ENCODE measurements at places on chromosomes 12 and 14.

GRCh38 chr12:53431187-53431586, 7.5 kb downstream of the AMHR2 start:
- no peaks in the 10 kb centered on the region for H3K27me3 ChIP-seq
- H3K4me3 ChIP-seq = no peak overlapping the region
- peaks cover 4% of the 10 kb centered on the region for H3K4me1 ChIP-seq
- no peak overlapping the region for H3K27ac ChIP-seq

DNA sequence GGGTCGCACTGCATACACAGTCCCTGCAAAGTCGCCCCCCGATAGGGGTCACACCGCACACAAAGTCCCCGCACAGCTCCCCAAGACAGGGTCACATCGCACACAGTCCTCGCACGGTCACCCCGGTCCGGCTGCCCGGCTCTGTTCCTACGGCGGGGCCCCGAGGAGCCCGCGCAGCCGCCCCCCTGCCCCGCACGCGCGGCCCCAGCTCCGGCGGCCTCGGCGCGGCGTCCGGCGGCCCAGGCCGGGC, 300 bp downstream of the SSH1 start:
- H3K4me1 ChIP-seq = peaks cover 23% of the 10 kb centered on the region
- H3K36me3 ChIP-seq = peaks cover 1% of the 10 kb centered on the region
- no peaks in the 10 kb centered on the region for H3K27me3 ChIP-seq
- no peak for DNase-seq
- peak overlapping the region; percentile 99 for H3K4me3 ChIP-seq

GRCh38 chr14:23392613-23393012, 15.5 kb downstream of the MYH6 start:
- no peak overlapping the region for H3K27ac ChIP-seq
- H3K4me3 ChIP-seq = no peak overlapping the region
- H3K4me1 ChIP-seq = no peaks in the 10 kb centered on the region
- H3K36me3 ChIP-seq = no peaks in the 10 kb centered on the region

- no peak overlapping the region for H3K27ac ChIP-seq
- no peak for DNase-seq
- H3K4me3 ChIP-seq = no peak overlapping the region
- no peaks in the 10 kb centered on the region for H3K36me3 ChIP-seq
Measured at GRCh38 chr12:53805067-53805466, 53.3 kb upstream of the CISTR start.

- peaks cover 8% of the 10 kb centered on the region for H3K36me3 ChIP-seq
- H3K4me3 ChIP-seq = no peak overlapping the region
- H3K27me3 ChIP-seq = no peaks in the 10 kb centered on the region
- DNase-seq = no peak
- H3K27ac ChIP-seq = no peak overlapping the region
- H3K4me1 ChIP-seq = no peaks in the 10 kb centered on the region
Measured at GRCh38 chr14:101031186-101031585, 127.7 kb upstream of the RTL1 start.

DNA sequence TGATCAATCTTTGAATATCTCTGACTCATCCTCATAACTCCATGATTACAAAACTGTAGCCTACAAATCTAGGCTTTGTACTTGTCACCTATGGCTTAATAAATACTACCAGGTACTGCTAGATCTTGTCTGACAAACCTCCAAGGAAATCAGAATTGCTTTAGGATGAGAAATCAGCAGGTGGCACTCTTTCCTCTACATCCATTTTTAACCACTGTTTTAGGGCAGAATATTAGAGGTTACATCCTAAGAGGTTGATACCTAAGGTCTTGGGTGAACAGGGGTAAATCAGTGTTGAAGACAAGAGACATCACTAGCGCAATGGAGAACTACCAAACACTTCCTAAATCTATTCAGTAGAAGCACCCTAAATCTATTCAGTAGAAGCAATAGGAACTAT, 63.1 kb upstream of the SOX5 start:
- H3K4me3 ChIP-seq = no peak overlapping the region
- H3K27ac ChIP-seq = no peak overlapping the region
- H3K27me3 ChIP-seq = no peaks in the 10 kb centered on the region
- peak; percentile 26 for DNase-seq
- H3K4me1 ChIP-seq = no peaks in the 10 kb centered on the region

DNA sequence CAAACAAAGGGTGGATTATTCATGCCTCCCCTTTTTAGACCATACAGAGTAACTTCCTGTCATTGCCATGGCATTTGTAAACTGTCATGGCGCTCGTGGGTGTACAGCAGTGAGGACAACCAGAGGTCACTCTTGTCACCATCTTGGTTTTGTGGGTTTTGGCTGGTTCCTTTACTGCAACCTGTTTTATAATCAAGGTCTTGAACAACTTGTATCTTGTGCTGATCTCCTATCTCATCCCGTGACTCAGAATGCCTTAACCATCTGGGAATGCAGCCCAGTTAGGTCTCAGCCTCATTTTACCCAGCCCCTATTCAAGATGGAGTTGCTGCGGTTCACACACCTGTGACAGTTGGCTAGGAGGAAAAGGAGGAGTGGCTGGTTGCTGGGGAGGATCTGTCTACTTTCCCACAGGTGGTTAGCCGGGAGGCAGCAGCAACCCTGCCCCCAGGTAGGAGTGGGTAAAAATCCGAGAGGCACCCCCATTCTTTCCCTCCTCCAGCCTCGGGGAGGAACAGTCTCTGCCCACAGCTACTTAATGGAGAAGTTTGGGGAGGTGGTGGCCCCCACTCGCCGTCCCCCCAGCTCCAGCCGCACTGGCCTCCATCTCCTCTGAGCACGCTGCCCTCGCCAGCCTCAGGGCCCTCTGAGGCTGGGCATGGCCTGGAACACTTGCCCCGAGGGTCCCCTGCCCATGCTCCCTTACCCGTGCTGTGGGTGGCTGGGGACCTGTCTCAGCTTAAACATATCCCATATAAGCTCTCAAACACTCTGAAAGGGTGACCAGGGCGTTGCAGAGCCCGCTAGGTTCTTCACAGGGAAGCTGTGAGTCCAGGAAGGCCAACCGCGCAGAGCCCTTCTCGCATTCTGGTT, 41.7 kb downstream of the SMIM41 start:
- H3K27ac ChIP-seq = no peak overlapping the region
- peaks cover 7% of the 10 kb centered on the region for H3K27me3 ChIP-seq
- peaks cover 3% of the 10 kb centered on the region for H3K4me1 ChIP-seq
- H3K36me3 ChIP-seq = no peaks in the 10 kb centered on the region

GRCh38 chr14:60101786-60102185, 10.1 kb downstream of the PCNX4 start:
- H3K27ac ChIP-seq = peak overlapping the region; percentile 9
- DNase-seq = no peak
- no peaks in the 10 kb centered on the region for H3K36me3 ChIP-seq
- peaks cover 9% of the 10 kb centered on the region for H3K4me1 ChIP-seq

DNA sequence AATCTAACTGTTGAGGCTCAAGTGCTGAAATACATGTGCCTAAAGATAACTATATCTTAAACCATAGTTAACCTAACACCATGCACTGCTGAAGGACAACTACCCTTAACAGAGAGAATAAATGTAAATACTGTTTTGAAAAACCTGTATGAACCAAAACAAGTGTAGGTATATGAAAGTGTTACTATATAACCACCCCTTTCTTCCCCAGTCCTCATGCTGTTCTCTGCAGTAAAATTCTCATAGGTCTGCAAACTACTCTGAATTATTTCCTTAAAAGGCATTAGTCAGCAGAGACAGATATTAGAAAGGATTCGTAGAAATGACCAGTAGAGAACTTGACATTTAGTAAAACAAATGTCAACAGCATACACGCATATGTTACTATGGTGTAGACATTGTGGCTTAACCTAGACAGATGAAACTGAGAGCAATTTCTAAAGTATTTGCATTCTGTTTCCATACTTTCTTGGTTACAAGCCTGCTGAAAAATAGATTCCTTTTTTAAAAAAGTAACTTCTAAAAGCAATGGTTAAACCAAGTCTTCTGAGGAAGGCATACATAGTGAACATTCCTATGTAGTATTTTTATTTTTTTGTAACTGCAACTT, 13.9 kb downstream of the CSRP2 start:
- no peak for DNase-seq
- H3K4me3 ChIP-seq = no peak overlapping the region
- no peak overlapping the region for H3K27ac ChIP-seq
- no peaks in the 10 kb centered on the region for H3K36me3 ChIP-seq
- H3K4me1 ChIP-seq = peaks cover 24% of the 10 kb centered on the region

GRCh38 chr14:80906336-80906735, 35.2 kb downstream of the CEP128 start:
- H3K27ac ChIP-seq = no peak overlapping the region
- H3K36me3 ChIP-seq = no peaks in the 10 kb centered on the region
- no peaks in the 10 kb centered on the region for H3K4me1 ChIP-seq
- H3K27me3 ChIP-seq = no peaks in the 10 kb centered on the region
- no peak overlapping the region for H3K4me3 ChIP-seq

DNA sequence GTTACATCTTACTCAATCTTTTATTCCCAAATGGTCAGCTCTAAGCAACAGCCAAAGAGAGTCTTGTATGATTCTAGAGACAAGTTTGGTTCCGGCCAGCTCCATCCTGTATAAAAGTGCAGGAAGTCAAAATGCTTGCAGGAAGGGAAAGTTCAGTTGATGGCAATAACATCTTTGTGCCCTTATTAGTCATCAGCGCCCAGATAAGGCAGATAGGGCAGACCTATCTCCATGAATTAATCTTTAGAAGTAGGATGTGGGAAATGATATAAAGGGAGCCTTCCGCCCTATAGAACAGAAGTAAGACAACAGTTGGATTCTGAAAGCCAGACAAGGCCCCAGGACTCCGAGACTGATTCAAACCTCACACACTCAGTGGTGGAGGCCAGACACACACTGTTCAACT, 6.4 kb downstream of the GNS start:
- DNase-seq = no peak
- no peak overlapping the region for H3K27ac ChIP-seq
- no peak overlapping the region for H3K4me3 ChIP-seq

- no peaks in the 10 kb centered on the region for H3K27me3 ChIP-seq
- no peak overlapping the region for H3K4me3 ChIP-seq
- H3K27ac ChIP-seq = no peak overlapping the region
Measured at GRCh38 chr12:67390273-67390672, 121.1 kb downstream of the CAND1 start.

DNA sequence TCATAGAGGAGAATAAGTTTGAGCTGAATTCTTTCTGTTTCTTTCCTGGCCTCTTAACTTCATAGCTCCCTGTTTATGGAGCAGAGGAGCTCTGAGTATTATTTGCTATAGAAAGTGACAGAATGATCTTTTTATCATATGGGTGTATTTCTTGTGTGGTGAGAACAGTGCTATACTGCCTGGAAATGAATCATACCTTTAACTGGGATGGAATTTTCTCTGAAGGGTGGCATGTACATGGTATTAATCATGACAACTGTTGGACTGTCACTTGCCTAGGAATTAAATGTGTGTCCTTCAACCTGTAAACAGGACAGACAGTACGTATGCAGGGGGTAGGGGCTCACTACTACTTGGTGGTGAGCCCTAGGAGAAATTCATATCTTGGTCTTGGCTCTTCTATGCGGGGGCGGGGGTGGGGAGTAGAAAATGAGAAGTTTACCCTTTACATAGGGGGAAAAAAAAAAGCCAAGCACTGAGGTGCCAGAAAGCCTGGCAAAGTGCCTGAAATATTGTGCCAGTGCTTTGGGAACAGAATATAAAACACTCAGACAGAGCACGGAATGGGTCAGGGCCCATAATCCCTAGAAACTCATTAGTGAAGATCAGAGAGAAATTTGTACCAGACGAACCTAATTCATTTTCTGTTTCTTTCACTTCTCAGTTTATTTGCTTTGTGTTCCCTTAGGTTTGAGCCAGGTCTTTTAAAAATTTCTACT, 33.8 kb downstream of the ARMH4 start:
- H3K27me3 ChIP-seq = no peaks in the 10 kb centered on the region
- no peaks in the 10 kb centered on the region for H3K4me1 ChIP-seq
- no peak overlapping the region for H3K4me3 ChIP-seq
- no peak overlapping the region for H3K27ac ChIP-seq

GRCh38 chr12:9118158-9118557, 2.4 kb upstream of the A2M start:
- no peaks in the 10 kb centered on the region for H3K36me3 ChIP-seq
- no peaks in the 10 kb centered on the region for H3K27me3 ChIP-seq
- DNase-seq = no peak
- peaks cover 7% of the 10 kb centered on the region for H3K4me1 ChIP-seq
- H3K27ac ChIP-seq = no peak overlapping the region
- no peak overlapping the region for H3K4me3 ChIP-seq

- DNase-seq = no peak
- no peak overlapping the region for H3K4me3 ChIP-seq
- no peak overlapping the region for H3K27ac ChIP-seq
Measured at GRCh38 chr14:47332939-47333338, 342.5 kb downstream of the MDGA2 start.

GRCh38 chr12:119005085-119005484, 23.7 kb downstream of the SRRM4 start:
- H3K36me3 ChIP-seq = no peaks in the 10 kb centered on the region
- no peak for DNase-seq
- H3K4me3 ChIP-seq = no peak overlapping the region

GRCh38 chr14:25237845-25238244, 187.9 kb upstream of the STXBP6 start:
- H3K4me1 ChIP-seq = no peaks in the 10 kb centered on the region
- H3K36me3 ChIP-seq = no peaks in the 10 kb centered on the region
- no peak overlapping the region for H3K27ac ChIP-seq
- DNase-seq = peak; percentile 1

- DNase-seq = no peak
- no peak overlapping the region for H3K4me3 ChIP-seq
- no peaks in the 10 kb centered on the region for H3K36me3 ChIP-seq
- no peaks in the 10 kb centered on the region for H3K27me3 ChIP-seq
Measured at GRCh38 chr12:44750468-44750867, 125.6 kb downstream of the NELL2 start.
